ENCODE measurements at places on chromosomes 11 and 22.

GRCh38 chr11:1924646-1925372, 5.3 kb downstream of the TNNT3 start:
- no peak for DNase-seq

DNA sequence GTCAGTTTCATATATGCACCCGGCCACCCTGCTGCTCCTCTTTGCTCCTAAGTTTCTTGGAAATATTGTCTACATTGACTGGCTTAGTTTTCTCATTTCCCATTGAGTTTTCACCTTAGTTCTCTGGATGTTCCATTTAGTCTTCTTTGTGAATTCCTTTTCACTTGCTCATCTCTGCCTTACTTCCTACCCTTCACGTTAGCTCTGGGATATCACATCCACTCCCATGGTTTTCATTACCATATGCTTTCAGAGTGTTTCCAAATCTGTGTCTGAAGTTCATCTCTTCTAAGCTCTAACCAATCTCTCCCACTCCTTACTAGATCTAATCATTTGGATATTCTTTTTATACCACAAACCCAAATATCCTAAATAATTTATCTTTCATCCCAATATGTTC, 226.4 kb downstream of the FAM76B start:
- DNase-seq = no peak

DNA sequence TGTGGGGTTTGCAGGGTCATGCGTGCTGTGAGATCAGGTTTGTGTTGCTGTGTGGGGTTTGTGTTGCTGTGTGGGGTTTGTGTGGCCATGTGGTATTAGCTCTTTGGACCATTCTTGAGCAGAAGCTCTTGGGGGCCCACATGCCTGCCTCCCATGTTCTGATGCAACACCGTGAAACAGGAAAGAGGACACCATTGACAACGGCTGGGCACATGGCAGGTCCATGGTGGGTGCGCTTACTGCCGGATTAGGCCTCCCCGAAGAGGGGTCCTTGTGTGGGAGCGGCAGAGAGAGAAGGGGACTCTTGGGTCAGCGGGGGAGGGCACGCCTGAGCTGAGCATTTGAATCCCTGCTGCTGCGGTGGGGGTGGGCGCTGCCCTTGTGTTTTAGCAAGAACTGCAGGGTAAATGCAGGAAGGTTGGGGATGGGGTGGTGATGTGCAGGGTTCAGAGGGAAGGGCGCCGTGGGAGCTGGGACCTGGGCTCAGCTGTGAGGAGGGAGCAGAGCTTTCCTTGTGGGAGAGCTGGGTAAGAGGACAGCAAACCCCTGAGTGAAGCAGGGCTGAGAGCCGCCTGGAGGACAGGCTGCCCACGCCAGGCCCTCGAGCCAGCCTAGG, 361.5 kb downstream of the TBC1D22A start:
- no peak for DNase-seq

GRCh38 chr11:83540112-83540675, 254.0 kb upstream of the CCDC90B start:
- no peak for DNase-seq

DNA sequence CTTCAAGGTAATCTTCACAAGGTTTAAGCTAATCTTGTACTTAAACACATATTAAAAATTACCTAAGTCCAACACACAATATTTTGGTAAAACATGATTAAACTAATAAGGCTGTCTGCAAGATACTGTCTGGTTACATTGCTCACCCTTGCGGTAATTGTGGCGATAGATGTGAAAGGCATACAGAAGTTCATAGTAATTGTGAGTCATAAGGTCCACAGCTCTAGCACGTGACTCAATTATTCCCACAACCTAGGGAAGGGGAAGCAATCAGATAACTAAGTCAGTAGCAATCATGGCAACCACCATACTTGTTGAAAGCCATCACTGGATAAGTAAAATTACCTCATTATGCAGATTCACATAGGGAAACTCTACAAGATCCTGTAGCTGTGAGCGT, 30.5 kb upstream of the FNBP4 start:
- DNase-seq = peak; percentile 80

DNA sequence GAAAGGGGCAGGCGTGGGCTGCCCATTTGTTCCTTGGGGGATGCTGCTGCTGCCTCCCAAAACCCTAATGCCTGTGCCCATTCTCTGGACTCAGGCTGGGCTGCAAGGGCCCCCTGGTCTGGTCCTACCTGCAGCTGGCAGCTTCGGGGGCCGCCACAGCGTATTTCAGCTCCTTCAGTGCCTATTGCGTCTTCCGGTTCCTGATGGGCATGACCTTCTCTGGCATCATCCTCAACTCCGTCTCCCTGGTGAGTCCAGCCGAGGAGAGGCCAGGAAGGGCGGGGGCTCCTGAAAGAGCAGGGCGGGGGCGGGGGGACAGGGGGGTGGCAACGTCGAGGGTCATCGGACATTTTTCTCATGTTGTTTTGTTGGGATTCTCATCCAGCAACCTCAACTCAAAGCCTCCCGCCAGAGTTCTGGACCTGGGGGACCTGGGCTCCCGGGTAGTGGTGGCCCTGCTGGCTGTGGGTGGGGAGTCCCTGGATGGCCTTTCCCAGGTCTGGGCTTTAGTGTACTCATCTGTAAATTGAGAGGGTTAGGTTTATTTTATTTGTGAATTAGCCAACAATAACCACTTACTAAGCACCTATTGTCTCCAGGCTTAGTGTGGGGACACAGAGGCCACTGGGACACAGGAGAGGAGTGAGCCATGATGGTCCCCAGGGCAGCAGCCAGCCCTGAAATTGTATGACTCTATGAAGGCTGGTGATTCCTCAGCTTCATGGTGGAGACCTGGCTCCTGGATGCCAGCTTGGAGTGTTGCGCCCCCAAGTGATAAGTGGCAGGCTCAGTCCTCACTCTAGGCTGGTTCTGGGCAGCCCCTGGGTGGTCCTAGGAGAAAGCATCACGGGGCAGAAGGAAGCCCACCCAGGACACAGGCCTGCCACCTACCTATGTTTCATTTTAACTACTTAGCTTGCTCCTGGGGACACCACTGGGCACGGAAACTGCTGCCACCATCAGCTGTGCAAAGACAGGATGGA, 36.0 kb downstream of the CAPN1 start:
- no peak for DNase-seq

GRCh38 chr11:62024936-62025486, 57.6 kb upstream of the FTH1 start:
- no peak for DNase-seq

GRCh38 chr11:44781655-44782054, 54.9 kb downstream of the TSPAN18 start:
- DNase-seq = no peak

DNA sequence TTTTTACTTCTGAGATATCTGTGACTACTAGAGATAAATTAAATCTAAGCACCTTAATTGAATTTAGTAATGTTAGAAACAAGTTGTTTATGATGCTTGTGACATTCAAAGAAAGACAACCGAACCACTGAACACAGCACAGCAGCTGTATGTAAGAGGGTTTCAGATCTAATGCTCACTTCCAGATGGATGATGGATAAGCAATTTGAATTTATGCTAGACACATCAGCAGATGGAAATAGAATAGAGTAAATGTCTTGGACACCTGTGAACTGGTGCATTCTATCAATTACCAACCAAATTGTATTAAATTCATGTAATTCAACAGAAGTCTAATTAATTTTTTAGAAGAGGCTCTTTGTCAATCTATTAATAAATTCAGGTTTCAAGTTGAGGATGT, 306.3 kb downstream of the CNTN5 start:
- DNase-seq = no peak

GRCh38 chr22:19933341-19934241, 8.0 kb upstream of the COMT start:
- no peak for DNase-seq

DNA sequence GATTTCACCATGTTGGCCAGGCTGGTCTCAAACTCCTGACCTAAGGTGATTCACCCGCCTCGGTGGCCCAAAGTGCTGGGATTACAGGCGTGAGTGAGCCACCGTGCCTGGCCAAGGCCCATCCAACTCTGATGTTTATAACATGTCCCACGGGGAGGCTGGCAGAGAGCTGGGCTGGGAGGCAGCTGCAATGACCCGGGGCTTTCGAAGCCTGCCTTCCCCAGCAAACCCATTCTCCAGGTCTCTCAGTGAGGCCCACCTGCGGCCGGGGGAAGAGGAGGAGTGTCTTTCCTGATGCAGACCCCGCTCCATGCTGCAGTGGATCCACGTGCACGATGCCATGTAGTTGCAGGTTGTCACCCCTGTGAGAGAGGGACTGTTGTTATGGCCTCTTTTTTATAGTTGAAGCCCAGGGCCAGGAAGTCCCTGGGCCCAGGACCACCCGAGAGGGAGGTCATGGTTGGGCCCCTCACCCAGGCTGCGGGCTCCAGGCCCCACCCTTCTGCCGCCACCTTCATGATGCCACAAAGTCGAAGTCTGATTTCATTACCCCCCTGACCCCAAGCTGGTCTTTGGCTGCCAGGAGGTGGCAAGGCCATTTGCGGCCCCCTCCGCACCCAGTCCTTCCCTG, 38.3 kb downstream of the KCNJ4 start:
- no peak for DNase-seq

GRCh38 chr11:66467034-66467659, 442 bp downstream of the PELI3 start:
- DNase-seq = peak; percentile 39

DNA sequence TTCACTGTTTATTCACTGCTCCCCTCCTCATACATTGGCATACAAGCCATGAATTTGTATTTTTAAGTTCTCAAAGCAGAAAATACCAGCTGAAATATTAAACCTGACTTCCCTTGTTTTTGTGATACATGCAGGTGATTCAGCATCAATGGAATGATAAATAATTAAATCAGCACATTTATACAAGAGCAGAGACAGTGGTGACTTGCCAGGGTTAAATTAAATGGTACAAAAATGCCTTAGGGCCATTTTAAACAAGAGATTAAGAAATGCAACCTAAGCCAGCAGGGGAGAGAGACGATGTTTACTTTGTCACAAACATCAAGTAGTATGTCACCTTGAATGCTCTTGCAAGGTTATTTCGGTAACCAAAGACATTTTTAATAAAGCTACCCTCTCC, 95.9 kb upstream of the DDI1 start:
- DNase-seq = no peak

GRCh38 chr11:102830001-102830727, 13.2 kb downstream of the MMP3 start:
- DNase-seq = no peak

DNA sequence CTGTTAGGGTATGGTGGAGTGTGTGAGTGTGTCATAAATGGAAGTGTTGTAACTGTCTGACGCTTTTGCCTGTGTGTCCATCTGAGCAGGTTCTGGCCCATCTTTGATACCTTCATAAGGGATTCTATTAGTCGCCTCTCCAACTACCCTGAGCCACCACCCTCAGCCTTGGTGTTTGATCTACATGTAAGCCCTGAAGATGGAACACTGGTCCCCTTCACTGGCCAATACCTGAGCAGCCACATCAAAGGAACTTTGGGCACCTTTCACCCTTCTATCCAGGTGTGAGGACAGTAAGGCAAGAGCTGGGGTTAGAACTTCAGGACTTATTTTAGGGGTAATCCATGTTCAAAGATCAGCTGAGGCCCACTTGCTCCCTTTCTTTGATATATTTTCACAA, 51.0 kb downstream of the DNHD1 start:
- DNase-seq = no peak

- no peak for DNase-seq
Measured at GRCh38 chr11:122344215-122344614, 228.2 kb upstream of the BLID start.

DNA sequence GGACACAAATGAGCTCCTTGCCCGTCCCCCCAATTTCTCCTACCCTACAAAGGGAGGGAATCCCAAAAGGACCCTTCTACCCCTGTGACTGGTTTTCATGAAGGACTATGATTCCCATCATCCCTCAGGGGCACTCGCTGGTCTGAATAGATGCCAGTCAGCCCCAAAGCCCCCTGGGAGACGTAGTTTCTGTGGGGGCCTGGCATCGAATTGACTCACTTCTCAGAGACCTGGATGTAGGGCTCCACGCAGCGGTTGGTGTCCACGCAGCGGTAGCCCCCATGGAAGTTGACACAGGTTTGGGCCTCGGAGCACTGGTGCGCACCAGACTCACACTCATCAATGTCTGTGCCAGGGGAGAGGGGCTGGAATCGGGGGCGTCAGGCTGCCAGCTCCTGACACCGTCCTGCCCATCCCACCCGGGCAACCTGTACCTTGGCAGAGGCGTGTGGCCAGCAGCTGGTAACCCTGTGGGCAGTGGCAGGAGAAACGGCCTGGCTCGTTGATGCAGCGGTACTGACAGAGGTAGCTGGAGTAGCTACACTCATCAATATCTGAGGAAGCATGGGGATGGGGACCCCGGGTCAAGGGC, 4.4 kb downstream of the EFEMP2 start:
- peak; percentile 36 for DNase-seq

DNA sequence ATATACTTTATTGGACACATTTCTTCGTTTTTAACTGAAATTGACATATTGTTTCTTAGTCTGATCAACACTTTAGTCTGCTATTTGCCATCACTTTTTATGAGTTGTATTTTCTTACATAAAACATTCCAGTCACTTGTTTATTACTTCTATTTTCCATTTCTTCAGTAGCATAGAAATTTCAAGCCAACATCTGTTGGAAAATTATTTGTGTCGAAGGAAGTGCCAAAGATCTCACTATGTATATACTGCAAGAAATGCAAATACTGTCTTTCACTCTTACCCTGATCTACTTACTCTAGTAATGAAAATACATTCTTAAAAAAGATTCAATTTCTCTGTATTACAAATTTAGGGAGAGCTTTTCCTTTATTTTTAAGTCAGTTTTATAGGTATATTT, 105.9 kb downstream of the SLC17A6 start:
- DNase-seq = no peak

DNA sequence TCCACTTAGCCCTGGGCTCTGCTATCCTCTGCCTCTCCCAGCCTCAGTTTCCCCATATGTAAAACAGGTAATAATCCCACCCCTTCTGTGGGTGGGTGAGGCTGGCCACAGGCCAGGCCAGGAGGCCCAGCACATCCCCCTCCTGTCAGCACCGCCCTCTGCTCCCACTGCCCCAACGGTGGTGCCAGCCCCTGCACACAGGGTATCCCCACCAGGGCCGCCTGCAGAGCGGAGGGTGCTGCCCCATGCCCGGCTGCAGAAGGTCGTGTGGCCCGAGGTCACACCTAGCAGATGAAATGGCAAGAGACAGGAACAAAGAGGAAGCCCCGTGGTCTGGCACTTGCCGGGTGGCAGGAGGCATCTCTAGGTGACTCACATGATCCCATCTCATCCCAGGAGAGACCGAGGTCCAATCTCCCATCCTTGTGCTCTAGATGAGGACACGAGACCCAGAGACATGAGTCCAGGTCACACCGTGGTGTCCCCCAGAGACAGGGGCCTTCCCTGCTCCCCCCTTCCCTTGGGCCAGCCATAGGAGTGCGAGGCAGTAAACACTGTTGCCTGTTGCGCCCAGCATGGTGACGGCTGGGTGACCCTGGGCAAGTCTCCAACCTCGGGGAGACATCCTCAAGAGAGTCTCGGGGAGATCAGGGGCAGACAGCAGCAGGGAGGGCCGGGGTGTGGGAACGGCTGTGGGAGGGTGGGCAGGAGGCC, 27.2 kb upstream of the PPARA start:
- DNase-seq = no peak
